ENCODE measurements at places on chromosomes 7 and 10.

DNA sequence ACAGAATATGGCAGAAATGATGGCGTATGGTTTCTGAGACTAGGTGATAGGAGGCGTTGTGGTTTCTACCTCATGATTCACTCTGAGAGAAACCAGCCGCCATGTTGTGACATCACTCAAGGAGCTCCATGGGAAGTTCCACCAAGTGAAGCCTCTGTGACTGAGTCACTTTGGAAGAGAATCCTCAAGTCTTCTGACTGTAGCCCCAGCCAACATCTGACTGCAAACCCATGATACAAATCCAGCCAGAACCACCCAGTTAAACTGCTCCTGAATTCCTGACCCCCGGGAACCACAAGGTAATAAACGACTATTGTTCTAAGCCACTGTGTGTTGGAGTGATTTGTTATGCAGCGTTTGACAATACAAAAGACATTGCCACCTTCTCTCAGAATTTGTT is 91.1 kb upstream of the CARD11 start:
- no peak for DNase-seq

DNA sequence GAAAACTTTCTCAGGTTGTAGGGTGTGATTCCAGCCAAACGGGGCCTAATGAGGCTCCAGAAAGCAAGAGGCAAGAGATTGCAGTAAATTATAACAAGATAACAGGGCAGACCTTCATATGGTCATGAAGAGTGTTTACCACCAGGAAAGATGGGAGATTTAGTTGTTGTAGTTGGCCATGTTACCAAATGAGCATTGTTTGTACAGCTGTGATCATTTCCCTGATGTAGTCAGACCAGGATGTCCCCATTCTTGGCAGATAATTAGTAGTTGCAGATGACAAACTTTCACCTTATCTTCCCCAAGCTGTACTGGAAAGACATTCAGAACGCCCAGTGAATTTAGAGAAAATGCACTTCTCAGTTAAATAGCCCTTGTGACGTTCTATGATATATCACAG is 630.8 kb downstream of the ANKRD7 start:
- DNase-seq = no peak

DNA sequence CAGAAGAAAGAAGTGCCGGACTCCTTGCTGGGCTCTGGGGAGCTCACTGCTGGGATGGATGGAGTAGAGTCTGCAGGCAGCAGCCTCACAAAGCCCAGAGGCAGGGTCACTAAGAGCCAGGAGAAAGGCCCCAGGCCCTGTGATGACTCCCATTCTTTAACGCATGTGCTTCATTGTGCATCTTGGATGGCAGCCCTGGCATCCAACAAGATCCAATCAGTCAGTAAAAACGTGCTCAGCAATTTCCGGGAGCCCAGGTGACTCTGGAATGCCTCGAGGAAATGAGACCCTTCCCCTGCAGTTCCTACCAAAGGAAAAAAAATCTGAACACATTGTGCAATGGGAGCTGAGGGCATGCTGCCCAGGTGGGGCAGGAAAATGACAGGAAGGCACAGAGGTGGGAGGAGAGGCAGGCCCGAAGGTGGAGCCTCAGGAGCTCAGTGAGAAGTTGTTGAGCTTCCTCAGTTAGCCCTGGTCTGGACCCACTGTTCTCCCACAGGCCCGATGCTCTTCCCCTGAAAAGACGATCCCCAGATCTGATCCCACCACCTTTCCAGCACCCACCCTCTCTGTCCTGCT is 60.7 kb upstream of the TMEM72 start:
- no peak for DNase-seq

GRCh38 chr10:133043541-133044225 is 44.0 kb upstream of the ADGRA1 start:
- DNase-seq = no peak

DNA sequence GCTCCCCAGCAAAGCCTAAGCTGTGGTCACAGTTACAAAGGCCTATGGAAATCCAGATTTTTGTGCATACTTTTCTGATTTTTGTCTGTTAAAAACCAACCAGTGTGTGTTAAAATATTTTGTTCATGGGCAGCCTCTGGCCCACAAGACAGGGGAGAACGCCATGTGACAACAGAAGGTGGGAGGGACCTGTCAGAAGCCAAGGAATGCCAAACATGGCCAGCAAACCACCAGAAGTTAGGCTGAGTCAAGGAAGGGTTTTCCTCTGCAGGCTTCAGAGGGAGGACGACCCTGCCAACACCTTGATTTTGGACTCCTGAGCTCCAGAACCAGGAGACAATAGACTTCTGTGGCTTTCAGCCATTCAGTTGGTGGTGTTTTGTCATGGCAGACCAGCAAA is 127.3 kb downstream of the CUL2 start:
- no peak for DNase-seq

DNA sequence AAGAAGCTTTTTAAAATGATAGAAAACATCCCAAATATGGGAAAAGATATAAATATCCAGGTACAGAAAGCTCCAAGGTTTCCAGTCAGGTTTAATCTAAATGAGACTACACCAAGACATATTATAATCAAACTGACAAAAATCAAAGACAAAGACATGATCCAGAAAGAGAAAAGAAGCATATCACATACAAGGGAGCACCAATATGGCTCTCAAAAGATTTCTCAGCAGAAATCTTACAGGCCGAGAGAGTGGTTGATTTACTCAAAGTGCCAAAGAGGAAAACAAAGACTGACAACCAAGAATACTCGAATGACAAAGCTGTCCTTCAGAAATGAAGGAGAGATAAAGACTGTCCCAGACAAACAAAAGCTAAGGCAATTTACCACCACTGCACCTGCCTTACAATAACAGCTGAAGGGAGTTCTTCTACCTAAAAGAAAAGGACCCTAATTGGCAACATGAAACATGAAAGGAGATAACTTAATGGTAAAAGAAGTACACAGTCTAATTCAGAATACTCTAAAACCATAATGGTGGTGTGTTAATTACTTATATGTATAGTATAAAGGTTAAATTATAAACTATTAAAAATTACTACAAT is 25.4 kb downstream of the OR2A14 start:
- DNase-seq = no peak

DNA sequence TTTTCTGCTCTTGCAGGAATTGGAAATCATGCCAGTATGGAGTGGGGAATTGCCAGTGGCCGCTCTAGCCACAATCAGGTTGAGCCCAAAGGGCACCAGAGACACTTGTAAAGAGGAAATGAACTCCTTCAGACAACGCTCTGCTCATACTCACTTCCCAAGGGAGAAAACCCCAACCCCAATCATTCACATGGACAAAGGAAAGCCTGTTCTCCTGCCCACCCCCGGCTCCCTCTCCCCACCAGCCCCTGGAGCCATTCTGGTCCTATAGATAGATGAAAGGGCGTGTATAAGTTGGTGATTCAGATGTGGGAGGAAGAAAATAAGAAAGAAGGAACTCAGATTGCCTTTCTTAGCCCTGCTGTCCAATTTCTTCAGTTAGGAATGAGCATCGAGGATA is 57.4 kb downstream of the GFRA1 start:
- no peak for DNase-seq

DNA sequence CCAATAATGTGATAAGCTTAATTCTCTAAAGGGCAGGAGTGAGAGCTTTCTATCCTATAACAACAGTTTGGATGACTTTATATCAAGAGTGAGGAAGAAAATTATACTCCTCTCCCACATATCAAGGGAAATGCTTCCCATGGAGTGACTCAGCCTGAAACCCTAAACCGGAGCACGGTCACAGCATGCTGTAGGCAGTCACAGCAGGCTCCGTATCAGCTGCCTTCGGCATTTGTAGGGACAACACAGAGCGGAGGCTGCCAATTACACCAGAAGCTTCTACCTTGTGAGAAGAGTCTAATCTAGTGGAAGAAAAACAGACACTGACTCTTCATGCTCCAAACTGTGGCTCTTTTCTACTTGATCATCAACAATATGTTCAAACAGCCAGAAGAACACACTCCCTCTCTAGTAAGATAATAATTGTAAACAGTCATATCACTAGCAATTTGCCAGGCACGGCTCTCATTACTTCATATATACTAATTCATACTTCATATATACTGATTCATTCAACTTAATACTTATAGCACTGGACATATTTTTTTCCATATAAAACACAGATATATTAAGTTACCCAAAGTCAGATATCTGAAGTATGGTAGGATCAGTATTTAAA is 65.9 kb downstream of the DGKB start:
- no peak for DNase-seq

DNA sequence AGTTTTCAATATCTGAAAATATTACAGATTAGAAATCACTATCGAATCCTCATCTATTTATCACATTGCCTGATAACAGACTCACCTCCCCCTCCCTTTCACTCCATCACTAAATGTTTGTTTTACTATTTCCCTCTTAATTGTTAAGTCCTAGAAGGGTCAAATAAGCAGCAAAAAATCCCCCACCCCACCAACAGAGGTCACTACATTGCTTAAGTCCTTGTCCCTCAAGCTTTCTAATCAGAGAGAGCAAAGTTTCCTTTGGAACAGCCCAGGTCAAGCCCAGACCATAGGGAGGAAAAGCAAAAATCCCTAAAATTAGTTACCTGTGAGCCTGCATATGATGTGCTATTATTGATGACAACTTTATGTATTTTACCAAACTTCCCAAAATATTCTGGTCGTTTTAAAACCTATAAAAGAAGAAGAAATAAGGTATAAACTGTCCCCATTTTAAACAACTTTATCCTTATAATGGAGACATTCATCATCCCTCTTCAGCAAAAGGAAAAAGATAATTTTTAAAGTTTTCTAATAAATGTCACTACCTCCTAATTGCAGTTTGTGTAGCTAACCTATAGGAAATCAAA is 95.0 kb downstream of the CNOT4 start:
- DNase-seq = no peak

DNA sequence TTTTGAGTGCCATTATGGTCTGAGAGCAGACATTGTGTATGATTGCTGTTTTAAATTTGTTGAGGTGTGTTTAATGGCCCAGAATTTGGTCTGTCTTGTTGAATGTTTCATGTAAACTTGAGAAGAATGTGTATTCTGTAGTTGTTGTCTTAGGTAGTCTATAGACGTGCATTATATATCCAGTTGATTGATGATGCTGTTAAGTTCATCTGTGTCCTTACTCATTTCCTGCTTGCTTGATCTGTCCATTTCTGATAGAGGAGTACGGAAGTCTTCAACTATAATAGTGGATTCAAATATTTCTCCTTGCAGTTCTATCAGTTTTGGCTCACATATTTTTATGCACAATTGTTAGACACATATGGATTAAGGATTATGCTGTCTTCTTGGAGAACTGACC is 16.0 kb downstream of the PTPN12 start:
- no peak for DNase-seq

GRCh38 chr7:974172-974571 is 1.2 kb downstream of the COX19 start:
- no peak for DNase-seq

GRCh38 chr10:117946525-117947070 is 100.1 kb downstream of the RAB11FIP2 start:
- DNase-seq = no peak

DNA sequence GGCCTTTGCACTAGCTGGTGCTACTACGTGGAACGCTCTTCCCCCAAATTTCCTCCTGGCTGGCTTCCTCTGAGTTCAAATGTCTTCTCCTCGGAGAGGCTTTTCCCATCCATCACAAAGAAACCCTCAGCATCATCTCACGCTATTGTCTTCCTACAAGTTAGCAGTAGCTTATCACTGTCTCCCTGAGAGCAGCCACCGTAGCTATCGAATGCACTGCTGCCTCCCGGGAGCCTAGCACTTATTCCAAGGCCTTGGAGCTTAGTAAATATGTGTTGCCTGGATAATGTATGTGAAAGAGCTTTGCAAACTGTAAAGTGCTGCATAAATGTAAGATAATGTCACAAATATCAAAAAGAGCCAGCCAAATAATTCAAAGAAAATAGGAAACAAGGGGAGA is 124.4 kb downstream of the KCNMA1 start:
- DNase-seq = no peak

DNA sequence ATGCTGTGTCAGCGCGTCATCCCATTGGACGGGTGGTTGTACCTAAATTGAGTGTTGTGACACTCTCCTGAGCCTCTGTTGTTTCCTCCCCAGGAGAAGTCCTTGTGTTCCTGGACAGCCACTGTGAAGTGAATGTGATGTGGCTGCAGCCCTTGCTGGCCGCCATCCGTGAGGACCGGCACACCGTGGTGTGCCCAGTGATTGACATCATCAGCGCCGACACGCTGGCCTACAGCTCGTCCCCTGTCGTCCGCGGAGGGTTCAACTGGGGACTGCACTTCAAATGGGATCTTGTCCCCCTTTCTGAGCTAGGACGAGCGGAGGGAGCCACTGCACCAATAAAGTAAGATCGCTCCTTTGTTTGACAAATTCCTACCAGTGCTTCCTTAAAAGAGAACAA is 82.5 kb downstream of the GALNT11 start:
- DNase-seq = no peak

DNA sequence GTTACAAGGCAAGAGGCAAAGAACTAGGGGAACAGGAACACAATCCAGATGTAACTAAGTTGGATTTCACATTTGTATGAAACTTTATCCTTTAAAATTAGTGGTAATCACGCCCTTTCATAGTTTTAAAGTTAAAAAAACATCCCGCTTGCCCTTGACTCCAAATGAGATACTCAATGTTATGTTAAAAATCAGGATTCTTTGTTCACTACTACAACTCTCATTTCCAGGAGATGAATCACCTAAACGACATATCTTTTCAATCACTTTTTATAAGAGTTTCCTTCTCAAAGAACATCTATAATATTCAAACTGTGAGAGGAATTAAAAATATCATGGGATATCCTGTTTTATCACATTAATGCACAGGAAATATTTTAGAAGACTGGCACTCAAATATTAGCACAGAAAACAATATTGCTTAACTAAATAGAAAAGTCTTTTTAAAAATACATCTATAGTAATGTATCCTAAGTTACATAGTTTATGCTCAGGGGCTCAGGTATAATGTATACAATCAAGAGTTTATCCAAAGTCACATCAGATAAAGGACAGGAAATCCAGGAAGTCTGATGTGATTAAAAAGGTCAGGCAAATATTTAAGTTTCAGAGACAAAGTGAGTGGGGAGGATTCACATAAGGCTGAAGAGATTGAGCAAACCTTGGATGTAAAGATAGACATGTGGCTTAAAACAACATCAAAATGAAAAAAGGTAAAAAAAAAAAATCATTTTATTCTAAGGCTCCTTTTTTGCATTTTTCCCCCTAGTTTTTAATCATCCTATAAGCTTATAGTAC is 41.9 kb downstream of the CADPS2 start:
- no peak for DNase-seq

DNA sequence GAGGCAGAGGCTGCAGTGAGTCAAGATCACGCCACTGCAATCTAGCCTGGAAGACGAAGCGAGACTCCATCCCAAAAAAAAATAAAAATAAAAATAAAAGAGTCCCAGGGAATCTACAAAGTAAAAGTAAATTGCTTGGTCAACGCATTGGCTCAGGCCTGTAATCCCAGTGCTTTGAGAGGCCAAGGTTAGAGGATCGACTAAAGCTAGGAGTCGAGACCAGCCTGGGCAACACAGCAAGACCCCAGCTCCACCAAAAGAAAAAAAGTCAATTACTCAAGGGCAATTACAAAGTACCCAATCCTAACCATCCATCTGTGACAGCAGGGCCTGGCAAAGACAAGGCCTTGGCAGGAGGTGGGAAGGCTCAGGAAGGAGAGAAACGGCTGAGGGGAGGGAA is 127.6 kb upstream of the CALN1 start:
- DNase-seq = no peak

Data from stimulated activated CD4-positive, alpha-beta T cell treated with anti-CD3 and anti-CD28 coated beads, Interleukin-2, amount 100 ng/mL, for 4 hours (primary cell).